ENCODE measurements at places on chromosomes 7 and 10.
A peak's percentile ranks its signal among the peaks of the same experiment; 100 is the strongest.

GRCh38 chr10:69241575-69241974, 21.4 kb downstream of the HKDC1 start:
- DNase-seq: no peak

DNA sequence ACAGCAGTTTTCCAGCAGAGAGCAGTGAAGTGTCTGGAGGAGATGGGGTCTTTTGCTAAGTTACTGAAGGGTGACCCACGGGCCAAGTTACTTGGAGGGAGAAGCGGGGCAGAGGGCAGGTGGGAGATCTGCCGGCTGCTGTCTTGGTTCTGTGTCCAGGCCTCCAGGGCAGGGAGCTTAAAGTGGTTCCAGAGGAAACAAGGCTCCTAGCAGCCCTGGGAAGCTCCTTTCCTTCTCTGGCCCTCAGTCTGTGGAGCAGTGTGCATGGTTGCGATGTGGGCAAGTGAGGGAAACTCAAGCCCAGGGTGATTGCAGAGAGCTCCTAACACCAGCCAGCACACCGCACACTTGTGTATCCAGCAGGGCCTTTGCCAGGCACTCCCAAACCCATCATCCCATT, 6.3 kb downstream of the GHRHR start:
- DNase-seq: peak; percentile 6

- no peak for DNase-seq
These were observed 43.4 kb downstream of the DNMBP start for GRCh38 chr10:99966306-99966705.

DNA sequence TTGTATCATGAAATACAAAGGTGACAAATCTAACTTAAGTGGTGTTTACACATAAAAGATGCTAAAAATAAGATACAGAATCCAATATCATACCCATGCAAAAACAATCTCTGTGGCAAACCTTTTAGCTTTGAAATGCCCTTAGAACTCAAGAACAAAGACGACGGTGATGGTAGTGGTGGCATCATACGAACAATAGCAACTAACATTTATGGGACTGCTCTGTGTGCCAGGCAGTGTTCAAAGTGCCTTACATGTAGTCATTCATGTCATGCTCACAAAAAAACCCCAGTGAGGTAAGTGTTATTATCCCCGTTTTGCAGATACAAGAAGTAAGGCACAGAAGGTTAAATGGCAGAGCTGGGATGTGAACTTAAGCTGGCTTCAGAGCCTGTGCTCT, 563.9 kb downstream of the PARD3 start:
- DNase-seq: no peak

DNA sequence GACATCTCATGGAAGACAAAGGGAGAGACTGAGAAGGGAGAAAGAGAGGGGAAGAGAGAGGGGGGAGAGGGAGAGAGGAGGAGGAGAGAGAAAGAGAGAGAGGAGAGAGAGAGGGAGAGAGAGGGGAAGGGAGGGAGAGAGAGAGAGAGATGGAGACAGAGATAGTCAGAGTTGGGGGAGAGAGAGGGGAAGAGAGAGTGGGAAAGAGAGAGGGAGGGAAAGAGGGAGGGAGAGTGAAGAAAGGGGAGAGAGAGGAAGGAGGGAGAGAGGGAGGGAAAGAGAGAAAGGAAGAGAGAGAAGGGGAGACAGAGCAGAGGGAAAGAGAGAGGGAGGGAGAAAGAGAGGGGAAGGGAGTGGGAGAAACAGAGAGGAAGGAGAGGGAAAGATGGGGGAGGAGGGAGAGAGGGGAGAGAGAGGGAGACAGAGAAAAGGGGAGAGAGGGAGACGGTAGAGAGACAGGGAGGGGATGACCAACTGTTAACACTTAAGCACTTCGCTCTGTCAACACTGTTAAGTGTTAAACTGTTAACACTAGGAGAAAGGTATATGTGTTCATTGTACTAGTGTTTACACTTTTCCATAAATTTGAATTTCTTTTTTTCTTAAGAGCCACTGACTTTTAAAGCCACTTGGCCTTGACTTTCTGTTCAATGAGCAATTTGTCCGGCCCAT, 21.8 kb upstream of the SDK1 start:
- DNase-seq: no peak
